ENCODE measurements at places on chromosomes 6 and 20.

- no peak for DNase-seq
Observed at GRCh38 chr6:37491830-37492208, 7.9 kb downstream of the CCDC167 start.

DNA sequence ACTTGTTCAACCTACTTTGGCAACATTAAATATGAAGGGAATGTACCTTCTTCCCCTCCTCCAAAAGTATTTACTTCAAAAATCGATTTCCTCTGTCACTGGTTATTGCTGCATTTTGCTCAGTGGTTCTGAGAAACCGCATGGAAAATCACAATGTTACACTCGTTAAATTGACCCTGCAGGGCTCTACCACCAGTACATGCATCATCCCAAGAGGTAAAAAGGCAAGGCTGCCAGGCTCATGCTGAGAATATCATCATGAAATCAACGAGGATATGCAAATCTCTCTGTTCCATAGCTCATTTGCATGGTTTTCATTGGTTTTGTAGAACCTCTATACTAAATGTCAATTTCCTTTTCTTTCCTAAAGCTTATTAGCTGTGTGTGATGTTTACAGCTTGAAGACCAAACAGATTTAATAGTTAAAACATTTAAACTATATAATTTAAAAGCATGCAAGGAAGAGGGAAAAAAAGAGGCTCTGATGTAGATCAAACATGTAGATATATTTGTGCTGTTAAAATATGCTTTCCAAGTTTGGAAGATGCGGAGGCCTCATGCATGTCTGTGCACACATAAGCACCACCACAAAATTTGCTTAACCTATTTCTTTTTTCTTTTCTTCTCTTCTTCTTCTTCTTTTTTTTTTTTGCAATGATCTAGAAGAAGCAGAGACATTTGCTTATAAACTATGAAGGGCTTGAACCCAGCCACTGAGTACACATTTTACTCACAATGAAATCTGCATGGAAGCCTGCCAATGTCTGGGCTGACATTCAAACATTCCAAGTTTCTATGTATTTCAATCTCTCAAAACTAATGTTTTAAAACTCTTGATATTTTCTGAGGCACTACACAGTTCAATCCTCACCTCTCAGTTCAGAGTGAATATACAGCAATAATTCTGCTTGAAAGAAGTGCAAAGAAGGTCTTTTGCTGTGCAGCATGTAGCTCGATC is 194.0 kb downstream of the GMPR start:
- DNase-seq = no peak

GRCh38 chr6:35439308-35439707 is 12.8 kb upstream of the FANCE start:
- DNase-seq = no peak

DNA sequence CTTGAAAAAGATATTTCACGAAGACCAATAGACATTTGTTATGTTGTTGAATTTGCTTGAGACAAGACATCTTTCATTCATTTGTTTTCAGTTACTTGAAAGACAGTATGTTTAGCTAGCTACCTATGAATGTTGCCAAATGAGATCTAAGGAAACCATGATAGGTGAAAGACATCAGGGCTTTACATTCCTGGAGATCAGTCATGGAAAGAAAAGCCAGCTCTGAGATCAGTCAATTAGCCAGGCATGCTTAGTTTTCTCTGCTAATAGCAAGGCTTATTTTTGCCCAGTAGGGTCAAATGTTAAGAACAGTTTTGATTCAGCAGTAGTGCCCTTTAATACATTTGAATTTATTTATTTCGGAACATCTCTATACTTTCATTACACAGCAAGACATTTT is 116.5 kb upstream of the EDN1 start:
- DNase-seq = no peak

- DNase-seq = no peak
Observed at GRCh38 chr6:34563513-34563870, 7.4 kb upstream of the SPDEF start.

GRCh38 chr6:126038234-126038633 is 51.9 kb downstream of the TRMT11 start:
- DNase-seq = no peak

DNA sequence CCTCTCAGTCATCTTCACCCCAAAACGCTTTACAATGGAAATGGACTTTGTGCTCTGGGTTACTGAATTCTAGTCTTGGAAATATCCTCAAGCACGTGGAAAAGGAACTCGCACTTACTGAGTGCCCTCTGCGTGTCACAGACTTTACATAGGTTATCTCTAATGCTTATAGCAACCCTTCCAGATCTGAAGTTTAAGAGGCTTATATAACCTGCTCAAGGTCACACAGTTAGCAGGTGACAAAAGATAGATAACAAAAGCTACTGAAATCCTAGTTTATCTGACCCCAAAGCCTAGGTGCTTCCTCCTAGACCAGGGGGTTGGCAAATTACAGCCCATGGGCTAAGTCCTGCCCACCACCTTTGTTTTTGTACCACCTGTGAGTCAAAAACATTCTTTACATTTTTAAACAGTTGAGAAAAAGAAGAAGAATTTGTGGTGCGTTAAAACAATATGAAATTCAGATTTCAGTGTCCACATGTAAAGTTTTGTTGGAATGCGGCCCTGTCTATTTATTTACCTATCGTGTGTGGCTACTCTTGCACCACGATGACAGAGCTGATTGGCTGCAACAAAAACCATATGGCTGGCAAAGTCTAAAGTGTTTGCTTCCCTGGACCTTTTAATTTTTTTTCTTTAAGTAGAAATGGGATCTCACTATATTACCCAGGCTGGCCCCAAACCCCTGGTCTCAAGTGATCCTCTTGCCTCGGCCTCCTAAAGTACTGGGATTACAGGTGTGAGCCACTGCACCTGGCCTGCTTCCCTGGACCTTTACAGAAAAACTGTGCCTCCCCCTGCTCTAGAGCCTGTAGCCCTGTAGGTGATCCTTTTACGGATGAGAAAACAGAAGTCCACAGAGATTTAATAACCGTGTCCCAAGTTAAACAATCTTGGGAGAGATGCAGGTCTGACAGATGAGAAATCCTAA is 110.2 kb upstream of the RREB1 start:
- no peak for DNase-seq

DNA sequence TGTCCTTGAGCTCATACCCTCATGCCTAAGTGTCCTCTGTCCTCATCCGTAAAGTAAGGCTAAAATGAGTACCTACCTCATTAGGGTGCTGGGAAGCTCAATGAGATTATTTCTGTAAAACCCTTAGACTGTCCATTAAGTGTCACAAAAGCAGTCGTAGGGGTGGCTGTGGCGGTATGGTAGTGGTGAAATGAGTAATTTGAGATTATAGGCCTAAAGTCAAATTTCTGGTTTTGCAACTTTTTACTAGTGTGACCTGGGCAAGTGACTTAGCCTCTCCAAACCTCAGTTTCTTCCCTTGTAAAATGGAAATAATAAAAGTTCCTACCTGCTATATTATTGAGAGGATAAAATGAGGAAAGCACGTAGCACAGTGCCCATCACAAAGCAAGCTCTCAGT is 148.2 kb upstream of the AKAP12 start:
- no peak for DNase-seq

- no peak for DNase-seq
Observed at GRCh38 chr20:37072293-37073196, 23.3 kb downstream of the RBL1 start.

DNA sequence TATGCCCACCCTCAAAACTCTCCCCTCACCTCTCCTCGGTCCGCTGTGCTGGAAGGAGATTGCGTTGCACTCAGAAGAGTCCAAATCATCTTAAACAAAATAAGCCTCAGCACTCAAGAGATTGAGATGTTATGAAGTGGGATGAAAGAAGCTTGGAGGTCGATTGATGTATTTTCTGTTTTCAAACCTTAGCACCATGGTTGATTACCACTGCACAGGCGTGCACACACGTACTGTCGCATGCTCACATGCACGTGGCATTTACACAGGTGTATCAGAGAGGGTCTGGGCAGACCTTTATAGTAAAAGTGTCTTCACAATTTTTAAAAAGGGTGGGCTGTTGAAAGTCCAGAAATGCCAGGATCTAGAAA is 612 bp upstream of the AGPAT4 start:
- no peak for DNase-seq

- no peak for DNase-seq
Observed at GRCh38 chr20:33522256-33522820, 32.4 kb downstream of the CBFA2T2 start.

- no peak for DNase-seq
Observed at GRCh38 chr20:38343311-38344106, 2.8 kb upstream of the LBP start.

GRCh38 chr20:16100111-16100510 is 473.1 kb downstream of the KIF16B start:
- DNase-seq = no peak

DNA sequence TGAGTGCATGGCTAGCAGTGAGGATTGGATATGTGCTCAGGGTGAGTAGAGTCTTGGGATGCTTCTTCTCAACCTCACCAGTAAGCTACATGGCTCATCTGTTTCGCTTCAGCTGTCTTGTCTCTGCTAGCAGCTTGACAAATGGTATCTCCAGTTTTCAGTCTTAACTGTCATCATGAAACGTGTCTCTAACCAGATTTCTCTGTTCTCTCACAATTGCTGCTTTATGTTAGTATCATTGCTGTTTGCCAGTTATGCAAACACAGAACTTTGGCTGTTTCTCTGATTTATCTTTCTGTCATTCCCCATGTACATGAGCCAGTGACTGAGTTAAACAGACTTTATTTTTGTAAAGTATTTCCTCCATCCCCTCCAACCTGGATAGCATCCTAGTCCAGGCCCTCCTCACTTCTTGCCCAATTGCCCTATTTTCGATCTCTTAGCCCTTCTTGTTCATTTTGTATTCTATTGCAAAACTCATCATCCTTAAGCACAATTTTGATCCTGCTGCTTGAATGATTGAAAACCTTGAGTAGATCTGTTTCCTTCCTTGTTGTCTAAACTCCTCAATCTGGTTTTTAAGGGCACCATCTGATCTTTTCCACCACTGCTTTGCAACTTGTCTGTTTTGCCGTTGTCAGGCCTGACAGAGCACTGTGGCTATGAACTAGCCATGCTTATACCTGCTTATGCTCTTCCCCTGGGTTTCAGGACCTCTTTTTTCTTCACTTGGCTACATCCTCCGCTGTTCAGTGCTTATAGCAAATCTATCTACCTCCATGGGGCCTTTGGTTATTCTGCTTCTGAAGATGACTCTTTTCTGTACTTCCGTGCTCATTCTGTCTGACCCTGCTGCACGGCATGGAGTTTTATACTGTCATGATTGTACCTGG is 37.7 kb upstream of the ADIG start:
- no peak for DNase-seq

DNA sequence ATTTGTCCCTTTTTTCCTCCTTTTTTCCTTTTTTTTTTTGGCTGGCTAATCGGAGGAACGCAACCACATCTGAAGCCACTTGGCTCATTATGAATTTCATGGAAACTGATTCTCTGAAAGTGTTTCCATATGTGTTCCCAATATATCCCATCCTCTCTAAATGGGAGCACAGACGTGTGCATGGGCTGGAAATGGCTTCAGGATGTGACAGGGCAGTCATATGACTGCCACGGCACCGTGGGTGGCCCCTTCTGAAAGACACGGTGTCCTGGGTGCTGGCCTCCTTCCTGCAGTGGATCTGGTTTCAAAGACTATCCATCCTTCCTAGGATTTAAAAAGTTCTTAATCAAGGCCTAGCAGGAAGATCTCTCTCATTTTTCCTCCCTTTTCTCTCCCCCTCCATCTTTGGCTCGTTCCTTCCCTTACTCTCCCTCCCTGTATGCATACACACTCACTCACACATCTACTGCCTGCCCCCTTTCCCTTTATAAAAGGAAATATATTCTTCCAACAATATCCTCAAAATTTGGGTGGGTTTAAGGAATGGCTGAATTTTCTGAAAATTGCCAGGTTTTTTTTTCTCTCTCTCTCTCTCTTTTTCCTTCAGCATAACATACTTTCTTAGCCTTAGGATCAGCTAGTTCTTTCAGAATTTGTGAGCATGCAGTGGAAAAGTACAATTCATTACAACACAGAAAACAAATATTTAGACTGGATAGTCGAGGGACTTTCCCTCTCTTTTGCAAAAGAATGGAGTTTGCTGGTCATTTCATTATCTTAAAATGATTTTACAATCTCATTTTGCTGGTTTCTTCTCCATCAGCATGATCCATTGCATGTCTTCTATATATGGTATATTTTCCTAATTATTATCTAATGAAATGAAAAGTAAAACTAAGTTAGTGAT is 161.2 kb upstream of the SUPT3H start:
- DNase-seq = no peak

DNA sequence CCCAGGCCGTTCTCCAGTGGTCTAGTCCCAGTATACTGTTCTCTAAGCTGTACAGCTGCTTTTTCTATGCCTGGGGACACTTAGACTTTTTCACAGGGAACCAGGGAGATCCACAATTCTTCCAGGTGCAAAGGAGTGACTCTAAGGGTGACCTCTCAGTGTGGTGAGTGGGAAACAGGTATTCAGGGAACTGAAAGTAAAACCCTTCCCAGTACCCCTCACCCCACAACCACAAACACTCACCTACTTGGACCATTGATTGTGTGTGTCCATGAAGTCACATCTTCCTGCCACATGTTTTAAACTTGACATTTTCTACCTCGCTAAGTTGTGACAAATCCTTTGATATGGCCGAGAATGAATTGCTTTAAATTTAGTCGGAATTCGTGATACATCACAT is 183.6 kb downstream of the CLIC5 start:
- no peak for DNase-seq

GRCh38 chr20:11457488-11457887 is 460.2 kb upstream of the BTBD3 start:
- no peak for DNase-seq

DNA sequence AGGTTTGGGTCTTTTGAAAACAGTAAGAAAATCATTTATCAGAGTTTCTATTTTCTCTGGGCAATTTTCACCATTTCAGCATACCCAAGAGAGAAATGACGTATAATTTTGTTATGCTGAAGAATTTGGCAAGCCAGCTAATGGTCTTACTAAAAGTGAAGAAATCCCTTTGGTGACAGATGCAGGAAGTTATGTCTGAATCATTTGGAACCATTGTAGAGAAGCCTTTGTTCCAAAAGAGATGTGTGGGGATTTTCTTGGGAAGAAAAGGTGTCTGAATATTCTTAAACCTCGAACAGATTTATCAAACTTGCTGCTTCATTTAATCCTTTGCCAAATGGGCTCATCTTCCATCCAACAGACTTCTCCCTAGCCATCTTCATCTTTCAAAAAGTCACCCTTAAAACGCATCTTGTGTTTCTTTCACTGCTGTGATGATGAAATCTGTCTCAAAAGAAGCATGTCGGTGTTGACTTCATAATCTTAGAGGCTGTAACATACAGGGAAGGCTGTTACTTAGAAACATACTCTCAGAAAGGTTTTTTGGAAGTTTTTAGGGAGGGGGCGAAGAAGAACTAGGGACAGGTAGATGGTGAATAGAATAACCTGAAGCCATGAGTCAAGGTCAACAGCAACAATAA is 39.5 kb downstream of the CITED2 start:
- no peak for DNase-seq

Measured in KG1 (cell line).